ENCODE measurements at places on chromosomes 3 and 15. TPM values are rescaled to one million over a fixed set of nuclear protein-coding genes. Genes with fewer than 3 reads are reported as not detected.
A peak's percentile ranks its signal among the peaks of the same experiment; 100 is the strongest.

- no peak for ATAC-seq
Measured at GRCh38 chr3:187025656-187026316, 95.5 kb downstream of the ST6GAL1 start.

DNA sequence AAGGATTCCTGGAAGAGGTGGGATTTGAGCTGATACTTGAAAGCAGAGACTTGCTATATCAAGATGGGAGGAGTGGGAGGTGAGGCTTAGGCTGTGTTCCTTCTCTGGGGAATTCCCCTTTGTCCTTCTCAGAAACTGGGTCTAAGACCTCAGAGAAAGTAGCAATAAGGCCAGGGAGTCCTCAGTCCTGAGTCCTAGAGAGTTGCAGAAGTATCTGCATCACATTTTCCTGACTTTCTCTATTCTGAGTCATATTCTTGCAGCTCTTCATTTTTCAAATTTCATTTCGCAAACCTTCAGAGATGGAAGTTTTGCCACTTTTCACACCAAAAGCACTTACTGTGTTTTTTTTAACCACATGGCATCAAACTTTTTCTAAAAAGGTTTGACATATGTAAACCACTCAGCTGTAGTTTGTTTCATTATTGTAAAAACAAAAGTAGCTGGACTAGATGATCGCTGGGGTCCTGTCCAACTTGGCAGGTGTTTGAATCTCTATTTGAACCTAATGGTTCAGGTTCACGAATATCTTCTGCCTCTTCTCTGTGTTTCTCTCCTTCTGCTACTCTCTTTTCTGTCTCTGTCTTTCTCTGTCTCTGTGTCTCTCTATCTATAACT, 21.3 kb downstream of the COLQ start:
- ATAC-seq, result no peak

DNA sequence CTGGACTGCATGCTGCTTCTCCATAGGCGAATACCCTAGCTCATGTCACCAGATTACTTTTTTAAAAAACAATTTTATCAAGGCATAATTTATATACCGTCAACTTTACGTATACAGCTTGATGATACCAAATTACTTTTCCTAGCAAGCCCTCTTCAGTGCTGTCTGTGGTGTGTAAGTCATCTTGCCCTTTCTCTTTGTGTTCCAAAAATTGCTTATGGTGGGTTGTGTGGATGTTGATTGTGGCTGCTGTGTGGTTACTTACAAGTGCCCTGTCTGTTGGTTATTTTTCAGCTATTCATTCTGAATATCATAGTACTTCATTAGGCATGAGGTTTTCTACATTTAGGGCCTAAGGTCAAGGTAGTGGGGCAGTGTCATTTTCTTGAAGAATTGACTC, 12.8 kb downstream of the TMOD3 start:
- ATAC-seq, result no peak

DNA sequence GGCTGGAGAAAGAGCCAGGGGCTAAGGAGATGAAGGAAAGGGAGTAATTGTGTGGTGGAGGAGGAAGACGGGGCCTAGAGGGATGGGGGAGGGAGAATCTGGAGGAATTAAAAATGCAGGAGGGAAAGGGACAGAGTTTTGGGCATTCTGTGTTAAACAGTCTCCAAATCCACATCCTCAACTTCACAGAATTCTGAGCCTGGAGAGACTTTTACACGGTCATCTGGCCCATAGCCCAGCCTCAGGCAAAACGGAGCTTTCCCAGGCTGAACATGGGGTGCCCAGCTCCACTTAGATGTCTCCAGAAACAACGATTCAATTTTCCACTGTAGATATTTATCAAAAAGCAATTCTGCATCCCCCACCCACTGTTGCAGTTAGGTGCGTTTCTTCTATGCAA, 137.6 kb upstream of the HACD2 start:
- no peak for ATAC-seq

Gene RTP4
- total RNA-seq, result 1.8 TPM

Gene GOLGA8Q
- total RNA-seq, result not detected

Gene TLR9
- total RNA-seq, result 0.04 TPM

Gene SQOR
- total RNA-seq, result 125 TPM

- ATAC-seq, result peak; percentile 36
Measured at GRCh38 chr3:53729618-53730017, 116.6 kb downstream of the CHDH start.

DNA sequence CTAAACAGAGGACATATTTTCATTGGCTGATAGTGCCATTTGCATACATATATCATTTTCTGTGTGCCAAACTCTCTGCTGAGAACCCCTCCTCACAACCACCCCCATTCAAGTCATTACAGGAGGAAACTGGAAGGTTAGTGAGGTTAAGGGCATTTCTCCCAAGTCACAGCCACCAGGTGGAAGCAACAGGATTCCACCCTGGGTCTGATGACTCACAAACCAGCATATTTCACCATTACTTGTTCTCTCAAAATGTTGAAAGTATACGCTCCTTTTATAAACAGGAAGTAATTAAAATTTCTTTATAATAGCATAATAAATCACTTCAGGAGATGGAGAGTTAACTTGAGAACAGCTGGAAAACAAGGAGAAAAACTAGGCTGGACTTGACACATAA, 398.6 kb upstream of the WNT5A start:
- ATAC-seq, result peak; percentile 77

DNA sequence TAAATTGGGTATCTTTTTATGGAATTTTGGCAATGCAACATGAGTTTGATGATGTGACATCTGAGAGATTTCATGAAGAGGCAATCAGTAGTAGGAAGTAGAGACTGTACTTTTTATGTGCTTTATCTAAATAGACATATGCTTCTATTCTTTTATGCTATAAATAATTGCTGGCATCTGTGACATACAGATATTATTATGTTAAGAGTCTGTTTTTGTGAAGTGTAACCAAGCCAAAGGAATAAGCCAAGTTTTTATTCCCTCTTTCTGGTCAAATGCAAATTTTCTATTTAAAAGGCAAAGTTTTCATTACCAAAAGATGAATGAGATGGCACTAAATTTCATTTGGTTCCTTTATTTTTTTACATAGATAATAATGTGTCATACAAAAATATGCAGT, 32.4 kb downstream of the PYDC2 start:
- ATAC-seq, result no peak

Gene PLSCR2
- total RNA-seq, result 0.12 TPM

- ATAC-seq, result no peak
Measured at GRCh38 chr3:127487196-127487595, 103.3 kb downstream of the TPRA1 start.

Gene SLC12A1
- not detected for total RNA-seq

GRCh38 chr3:11060500-11061251, 68.1 kb downstream of the SLC6A1 start:
- peak; percentile 82 for ATAC-seq

DNA sequence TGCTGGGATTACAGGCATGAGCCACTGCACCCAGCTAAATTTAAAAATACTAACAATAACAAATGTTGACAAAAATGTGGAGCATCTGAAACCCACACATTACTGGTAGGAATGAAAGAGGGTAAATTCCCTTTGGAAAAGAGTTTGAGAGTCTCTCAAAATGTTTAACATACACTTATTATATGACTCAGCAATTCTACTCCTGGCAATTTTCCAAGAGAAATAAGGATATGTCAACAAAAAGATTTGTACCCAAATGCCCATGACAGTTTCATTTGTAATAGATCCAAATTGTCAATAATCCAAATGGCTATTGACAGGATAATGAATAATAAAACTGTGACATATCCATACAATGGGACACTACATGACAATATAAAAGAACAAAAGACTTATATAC, 9.0 kb downstream of the HCLS1 start:
- ATAC-seq, result no peak

- ATAC-seq, result peak; percentile 38
Measured at GRCh38 chr15:71396536-71397125, 281.4 kb downstream of the THSD4 start.

GRCh38 chr15:70014331-70014730, 83.4 kb downstream of the TLE3 start:
- no peak for ATAC-seq

GRCh38 chr15:51071578-51071977, 23.1 kb downstream of the TNFAIP8L3 start:
- no peak for ATAC-seq

- no peak for ATAC-seq
Measured at GRCh38 chr3:146496251-146496650, 26.9 kb upstream of the PLSCR2 start.

Gene KCNMB2
- not detected for total RNA-seq

Gene TNIK
- total RNA-seq, result 3.0 TPM

DNA sequence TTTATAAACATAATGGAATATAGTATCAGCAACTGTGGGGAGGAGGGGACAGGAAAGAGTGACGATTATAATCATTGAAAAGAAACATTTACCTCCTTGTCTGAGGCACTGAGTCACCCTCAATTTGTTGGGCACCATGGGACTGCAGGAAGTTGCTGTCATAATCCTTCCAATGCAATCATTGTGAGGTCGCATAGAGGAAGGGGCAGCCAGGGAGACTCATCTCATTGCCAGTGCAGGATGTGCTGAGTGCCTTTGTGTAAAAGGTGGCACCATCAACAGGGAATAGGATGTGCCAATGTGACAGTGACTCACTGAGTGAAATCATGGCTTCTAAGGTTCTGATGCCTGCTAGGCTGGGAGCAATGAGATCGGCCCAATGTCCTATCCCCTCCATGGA, 300.4 kb upstream of the ADAMTS9 start:
- peak; percentile 89 for ATAC-seq

DNA sequence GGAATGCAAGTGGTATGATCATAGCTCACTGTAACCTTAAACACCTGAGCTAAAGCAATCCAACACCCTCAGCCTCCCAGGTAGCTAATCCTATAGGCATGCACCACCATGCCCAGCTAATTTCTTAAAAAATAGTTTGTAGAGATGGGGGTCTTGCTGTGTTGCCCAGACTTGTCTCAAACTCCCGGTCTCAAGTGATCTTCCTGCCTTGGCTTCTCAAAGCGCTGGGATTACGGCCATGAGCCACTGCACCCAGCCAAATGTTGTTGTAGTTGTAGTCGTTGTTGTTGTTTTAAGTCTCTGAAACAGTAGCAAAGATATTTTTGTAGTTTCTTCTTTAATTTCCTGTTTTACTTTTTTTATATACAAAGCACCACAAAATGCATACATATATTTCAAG, 616.6 kb downstream of the NAALADL2 start:
- ATAC-seq, result no peak

GRCh38 chr3:52925405-52926313, 28.3 kb upstream of the STIMATE start:
- no peak for ATAC-seq

Gene CFAP92
- 0.80 TPM for total RNA-seq

- ATAC-seq, result no peak
Measured at GRCh38 chr3:79968418-79968817, 200.6 kb upstream of the ROBO1 start.

- ATAC-seq, result no peak
Measured at GRCh38 chr15:74262151-74262550, 26.0 kb downstream of the CCDC33 start.

GRCh38 chr3:57971975-57972374, 36.2 kb upstream of the FLNB start:
- peak; percentile 65 for ATAC-seq

DNA sequence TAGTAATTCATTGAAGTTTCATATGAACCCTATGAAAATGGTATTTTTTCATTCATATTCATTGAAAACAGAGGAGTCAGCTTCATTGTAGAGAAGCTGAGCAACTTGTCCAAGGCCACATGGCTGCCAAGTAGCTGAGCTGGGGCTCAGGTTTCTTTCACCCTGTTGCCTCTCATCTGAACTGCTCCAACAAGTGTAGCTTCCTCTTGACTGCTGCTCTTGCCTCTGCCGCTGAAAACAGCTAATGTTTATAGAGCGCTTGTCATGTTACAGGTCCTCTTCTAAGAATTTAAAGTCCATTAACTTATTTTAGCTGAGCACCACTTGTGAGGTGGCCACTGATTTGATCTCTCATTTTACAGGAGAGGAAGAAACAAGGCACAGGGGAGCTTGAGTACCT, 81.1 kb downstream of the PDCD6IP start:
- no peak for ATAC-seq

Gene GPR62
- total RNA-seq, result not detected

- peak; percentile 38 for ATAC-seq
Measured at GRCh38 chr3:186966406-186966805, 36.1 kb downstream of the ST6GAL1 start.

DNA sequence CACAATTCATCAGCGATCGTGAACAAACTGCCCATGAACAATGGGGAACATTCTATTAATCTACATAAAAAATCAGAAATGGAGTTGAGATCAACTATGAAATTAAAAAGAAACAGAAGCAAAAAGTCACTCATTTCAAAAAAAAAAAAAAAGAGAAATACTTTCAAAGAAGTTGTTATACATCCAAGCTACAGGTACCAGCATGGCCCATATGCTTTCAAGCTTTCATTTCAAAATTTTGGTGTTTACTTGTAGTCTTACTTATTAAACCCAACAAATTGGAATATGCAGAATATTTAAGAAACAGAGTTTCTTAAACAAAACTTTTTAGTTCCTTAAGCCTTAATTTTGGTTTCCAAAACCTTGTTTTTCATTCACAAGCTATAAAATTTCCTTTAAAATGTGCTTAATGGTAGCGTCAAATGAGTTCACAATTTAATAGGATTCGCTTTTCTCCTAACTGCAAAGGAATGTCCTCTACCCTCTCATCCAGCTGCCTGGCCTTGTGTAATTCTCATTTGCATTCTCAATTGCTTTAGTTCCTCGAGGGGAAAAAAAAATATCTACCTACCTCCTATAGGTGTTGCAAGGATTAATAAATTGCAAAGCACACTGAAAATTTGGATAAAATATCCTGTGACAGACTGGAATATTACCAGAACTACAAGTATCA, 565.2 kb downstream of the ROBO1 start:
- ATAC-seq, result no peak

Measured in esophagus mucosa (tissue), 1 donor.